ENCODE measurements at places on chromosomes 2 and 18.

DNA sequence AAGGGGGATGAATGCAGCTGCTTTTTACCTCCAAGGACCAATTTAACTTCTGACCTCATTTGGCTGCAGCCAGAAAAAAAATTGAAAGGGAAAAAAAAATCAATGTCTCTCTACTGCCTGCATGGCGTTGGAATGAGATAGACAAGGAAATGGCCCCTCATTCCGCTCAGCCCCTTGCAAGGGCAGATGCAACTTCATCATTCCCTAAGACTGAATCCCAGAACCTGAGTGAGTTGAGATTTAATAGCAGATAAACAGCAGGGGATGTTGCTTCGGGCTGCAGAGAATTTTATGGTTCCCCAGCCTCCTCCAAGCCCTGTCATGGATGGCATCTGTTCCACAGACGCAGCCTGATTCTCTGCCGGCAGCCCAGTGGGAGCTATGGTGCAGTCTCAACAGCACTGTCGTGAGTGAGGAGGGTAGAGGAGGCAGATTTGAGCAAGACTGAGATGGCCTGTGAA, 49.0 kb downstream of the CAPN13 start:
- no peak for DNase-seq

GRCh38 chr2:64832936-64833335, 156.3 kb upstream of the SLC1A4 start:
- DNase-seq: no peak

GRCh38 chr2:170571612-170572011, 143.5 kb upstream of the SP5 start:
- no peak for DNase-seq

DNA sequence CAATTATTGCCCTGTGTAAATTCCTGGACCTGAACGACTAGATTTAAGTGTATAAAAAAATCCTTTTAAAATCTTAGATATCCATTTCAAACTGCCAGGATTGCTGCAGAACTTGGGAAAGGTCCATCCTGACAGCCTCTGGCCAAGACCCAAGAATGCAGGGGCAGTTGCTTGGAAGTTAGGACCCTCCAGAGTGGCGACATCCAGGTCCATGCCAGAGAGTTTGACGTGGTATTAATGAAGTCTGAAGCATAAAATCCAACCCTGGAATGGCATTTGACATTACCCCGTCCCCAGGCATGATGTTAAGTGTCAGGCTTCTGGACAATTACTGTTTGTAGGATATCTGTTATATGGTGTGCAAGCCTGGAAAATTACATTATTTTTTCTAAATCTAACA, 810.2 kb downstream of the CNTNAP5 start:
- DNase-seq: no peak

GRCh38 chr2:222179592-222179991, 119.2 kb downstream of the PAX3 start:
- DNase-seq: no peak

DNA sequence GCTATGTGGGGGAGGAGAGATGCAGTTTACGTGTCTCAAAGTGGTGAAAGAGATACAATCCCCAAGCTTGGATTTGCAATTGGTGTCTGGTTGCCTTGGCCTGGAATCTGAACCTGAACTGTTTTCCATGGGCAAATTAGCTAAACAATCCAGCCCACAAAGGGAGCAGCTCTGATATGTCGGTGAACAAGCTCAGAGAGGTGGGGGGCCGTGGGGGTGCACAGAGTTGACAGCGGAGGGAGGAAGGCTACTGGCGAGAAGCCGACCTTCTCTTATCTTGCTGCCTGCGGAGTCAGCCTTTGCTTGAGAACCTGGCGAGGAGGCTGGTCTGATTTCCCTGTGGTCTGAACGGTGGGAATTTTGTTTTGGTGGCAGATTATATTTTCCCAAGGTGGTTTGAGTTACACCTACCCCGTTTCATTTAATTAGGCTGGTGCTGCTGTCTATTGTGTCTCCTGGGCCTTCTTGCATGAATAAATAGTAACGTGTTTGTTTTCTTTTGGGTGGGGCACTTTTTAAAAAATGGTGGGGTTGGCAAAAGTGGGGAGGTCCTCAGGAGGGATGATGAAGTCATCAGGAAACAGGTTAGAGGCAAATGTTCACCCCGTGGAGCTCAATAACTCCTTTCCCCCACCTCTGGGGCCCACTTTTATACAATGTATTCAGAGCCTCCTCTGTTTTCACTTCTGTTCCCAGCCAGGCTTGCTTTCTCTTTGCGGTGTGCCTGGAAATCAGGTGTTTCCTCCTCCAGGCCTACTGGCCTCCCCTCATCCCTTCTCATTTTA, 80.9 kb upstream of the IGFBP5 start:
- no peak for DNase-seq

DNA sequence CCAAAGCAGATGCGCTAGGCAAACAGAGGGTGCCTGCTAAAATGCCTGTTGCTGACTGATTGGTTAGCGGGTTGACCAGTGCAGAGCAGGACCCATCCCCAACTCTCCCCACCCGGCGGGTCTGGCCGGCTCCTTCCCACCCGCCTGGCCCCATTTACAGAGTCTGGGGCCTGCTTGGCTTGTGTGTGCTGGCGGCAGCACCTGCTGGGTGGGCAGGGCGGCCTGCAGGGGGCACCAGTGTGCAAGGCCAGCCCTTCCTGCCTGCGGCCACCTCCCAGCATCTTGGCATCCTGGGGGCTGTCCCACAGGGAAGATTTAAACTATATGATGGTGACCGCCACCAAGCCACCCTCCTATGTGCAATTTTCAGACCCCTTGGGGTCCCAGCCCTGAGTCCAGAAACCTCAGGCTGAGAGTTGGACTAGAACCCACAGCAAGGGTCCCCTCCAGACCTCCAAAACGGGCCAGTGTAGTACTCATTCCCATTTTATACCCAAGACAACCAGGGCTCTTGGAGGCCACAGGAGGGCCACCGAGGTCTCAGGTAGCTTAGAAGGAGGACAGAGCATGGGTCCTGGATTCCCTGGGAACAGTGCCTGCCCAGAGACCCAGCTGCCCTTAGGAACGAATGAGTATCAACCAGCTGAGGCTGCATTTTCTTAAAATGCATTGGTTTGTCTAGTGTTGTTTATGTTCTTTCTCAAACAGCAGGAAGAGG, 173.6 kb downstream of the SMAD7 start:
- no peak for DNase-seq

GRCh38 chr18:21914739-21915319, 174.2 kb downstream of the MIB1 start:
- no peak for DNase-seq

GRCh38 chr2:47155091-47155876, at the start of gene STPG4:
STPG4 (minus strand) TSS chr2:47155308; CDS start chr2:47155251, 57 bp downstream.
- no peak for DNase-seq

Measured in NCI-H187 treated with DMSO at 0.1 percent for 48 hours (cell line).